ENCODE measurements at places on chromosomes 13 and 19. TPM values are rescaled to one million over a fixed set of nuclear protein-coding genes. Genes with fewer than 3 reads are reported as not detected.

DNA sequence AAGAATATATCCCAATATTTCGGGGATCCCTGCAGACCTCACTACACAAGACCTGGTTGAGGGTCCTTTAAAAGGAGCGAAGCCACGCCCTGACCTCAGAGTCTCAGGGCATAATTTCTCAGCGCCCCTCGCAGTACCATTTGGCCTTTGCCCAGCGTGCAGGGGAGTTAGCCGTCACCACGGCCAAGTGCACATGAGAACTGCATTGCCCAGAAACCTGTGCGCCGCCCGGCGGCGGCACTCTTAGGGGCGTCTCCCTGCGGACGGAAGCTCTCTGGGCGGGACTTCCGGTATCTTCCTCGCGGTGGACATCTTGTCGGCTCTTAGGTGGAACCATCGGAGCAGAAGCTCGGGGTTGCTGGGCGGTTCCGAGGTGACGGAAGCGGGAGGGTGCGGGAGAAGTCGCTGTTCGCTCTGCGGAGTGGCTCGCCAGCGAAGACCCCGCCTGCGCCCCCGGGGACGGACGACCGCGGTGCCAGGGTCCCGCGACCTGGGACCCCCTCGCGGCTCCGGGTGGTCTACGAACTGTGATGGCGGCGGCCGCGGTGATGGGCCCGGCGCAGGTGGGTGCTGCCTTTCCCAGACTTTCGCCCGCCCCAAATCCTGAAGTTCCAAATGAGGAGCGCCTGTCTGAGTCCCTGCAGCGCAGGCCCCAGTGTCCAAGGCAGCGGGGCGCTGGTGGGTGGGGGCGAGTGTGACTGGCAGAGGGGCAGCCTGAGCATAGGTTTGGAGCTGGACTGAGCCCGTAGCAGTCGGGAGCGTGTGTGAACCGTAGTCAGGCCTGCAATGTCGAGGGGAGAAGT lies at the start of gene ZNF134:
TSS of gene ZNF134 (plus strand) at position 302 of the 803 bp plus-strand sequence. CDS start 5,227 bp downstream, outside the sequence.
- peak within 1 kb of the TSS; percentile 87 for H3K4me3 ChIP-seq
- H3K27me3 ChIP-seq, result no peaks in the 10 kb centered on the region
- peaks cover 49% of the 10 kb centered on the region for H3K36me3 ChIP-seq
- H3K27ac ChIP-seq, result no peak within 1 kb of the TSS
- peaks cover 10% of the 10 kb centered on the region for H3K4me1 ChIP-seq
- DNase-seq, result peak; percentile 99

DNA sequence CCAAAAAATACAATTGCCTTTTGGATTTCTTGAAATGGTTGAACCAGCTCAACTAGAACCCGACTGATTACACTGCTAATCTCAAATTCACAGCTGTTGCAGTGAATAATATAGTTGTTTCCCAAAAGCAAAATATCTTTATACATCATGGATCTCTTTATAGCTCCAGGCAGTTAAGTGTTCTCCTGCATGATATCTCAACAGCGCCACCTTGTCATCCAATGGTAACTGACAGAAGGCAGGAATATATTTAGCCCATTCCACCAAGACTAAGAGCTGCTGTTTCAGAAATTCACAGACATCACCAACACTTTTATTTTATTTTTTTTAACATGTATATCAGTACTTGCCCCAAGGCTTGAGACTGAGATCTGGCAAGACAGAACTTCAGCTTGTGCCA lies 1141.0 kb upstream of the PRR20A start:
- DNase-seq, result no peak
- H3K27me3 ChIP-seq, result no peaks in the 10 kb centered on the region
- no peak overlapping the region for H3K27ac ChIP-seq
- no peak overlapping the region for H3K4me3 ChIP-seq
- no peaks in the 10 kb centered on the region for H3K36me3 ChIP-seq
- H3K4me1 ChIP-seq, result no peaks in the 10 kb centered on the region

DNA sequence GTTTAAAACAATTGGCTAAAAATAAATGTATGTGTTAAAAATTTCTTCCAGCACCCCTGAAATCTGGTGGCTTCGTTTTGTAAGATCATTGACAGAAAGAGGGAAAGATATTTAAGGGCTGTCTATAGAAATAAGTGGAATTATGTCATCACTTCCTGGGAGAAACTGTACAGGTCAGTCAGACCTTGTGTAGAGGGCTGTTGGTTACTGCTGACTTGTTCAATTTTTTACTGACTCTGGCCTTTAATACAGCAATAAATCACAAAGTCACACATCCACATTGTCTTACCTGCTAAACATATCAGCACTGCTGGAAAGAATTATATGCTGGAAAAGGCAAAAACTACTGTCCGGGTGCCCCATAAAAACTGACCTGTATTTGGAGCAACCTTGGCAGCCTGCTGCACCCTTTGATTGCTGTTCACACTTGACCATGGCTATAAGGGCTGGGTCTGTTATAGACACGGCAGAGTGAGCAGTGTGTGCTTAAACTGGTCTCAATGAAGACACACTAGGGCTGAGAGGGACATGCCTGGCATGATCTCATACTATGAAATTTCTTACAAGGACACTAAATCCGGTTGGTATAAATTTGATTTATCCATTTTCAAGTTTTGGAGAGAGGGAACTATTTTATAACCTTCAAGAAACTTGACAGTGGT lies 162.1 kb downstream of the NHLRC3 start:
- no peaks in the 10 kb centered on the region for H3K27me3 ChIP-seq
- no peak overlapping the region for H3K4me3 ChIP-seq
- 0 out of 2 replicates have a peak, but pooled peaks cover 3% of the 10 kb centered on the region for H3K4me1 ChIP-seq
- no peak overlapping the region for H3K27ac ChIP-seq

DNA sequence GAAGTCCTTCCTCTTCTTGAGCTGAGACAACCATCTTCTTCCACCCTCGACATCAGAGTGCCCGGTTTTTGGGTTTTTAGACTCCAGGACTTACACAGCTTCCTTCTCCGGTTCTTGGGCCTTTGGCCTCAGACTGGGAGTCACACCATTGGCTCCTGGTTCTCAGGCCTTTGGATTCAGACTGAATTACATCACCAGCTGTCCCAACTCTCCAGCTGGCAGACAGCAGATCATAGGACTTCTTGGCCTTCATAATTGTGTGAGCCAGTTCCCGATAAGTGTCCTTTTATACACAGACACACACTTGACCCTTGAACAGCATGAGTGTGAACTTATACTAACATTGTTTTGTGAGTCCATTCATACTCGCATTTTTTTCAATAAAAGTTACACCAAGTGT lies 166.0 kb upstream of the UBL3 start:
- H3K27me3 ChIP-seq, result no peaks in the 10 kb centered on the region
- no peak for DNase-seq
- no peak overlapping the region for H3K4me3 ChIP-seq
- no peaks in the 10 kb centered on the region for H3K4me1 ChIP-seq

UBE2L5 gene
- total RNA-seq, result not detected

Measured in Karpas-422 (cell line).